ENCODE measurements at places on chromosomes 6 and 20.

- no peak for DNase-seq
These were observed 6.9 kb downstream of the TGM6 start for GRCh38 chr20:2387580-2387979.

GRCh38 chr6:56223995-56224394 lies 23.4 kb downstream of the COL21A1 start:
- no peak for DNase-seq

DNA sequence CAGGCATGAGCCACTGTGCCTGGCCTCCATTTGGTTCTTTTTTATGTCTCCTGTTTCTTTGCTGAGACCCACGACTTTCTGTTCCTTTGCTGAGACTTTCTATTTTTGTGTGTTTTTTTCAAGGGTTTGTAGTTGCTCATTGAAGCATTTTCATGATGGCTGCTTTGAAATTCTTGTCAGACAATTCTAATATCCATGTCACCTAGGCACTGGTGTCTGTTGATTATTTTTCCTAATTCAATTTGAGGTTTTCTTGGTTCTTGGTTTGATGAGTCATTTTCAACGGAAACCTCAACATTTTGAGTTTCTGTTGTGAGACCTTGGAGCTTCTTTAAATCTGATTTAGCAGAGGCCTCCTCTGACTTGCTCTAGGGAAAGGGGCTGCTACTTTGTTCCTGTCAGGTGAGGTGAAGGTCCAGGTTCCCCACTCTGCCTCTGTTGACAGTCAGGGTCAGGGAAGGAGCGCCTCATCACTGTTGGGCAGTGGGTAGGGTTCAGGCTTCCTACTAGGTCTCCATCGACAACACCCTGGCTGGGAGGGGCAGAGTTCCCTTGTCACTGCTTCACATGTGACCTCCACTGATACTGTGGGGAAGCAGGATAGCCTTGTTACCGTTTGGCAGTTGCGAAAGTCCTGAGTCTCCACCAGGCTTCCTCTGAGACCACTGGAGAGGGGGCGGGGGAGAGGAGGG lies 67.2 kb upstream of the RNF24 start:
- no peak for DNase-seq

GRCh38 chr20:12838261-12838866 lies 170.4 kb upstream of the SPTLC3 start:
- no peak for DNase-seq

DNA sequence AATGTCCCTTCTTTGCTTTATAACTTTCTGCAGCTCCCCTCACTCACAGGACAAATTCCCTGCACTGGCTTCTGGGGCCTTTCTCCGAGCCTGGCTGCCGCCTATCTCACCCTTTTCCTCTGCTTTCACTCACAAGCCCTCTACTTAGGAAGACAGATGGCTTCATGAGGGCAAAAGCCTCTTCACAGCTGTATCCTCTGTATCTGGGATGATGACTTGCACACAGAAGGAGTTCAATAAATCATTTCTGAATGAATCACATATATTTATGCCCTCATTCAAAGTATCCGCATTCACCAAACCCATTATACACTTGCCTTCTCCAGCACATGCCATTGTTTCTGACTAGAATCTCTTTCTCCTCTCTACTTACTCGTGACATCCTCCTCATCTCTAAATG lies 159.0 kb upstream of the RIPOR2 start:
- DNase-seq = no peak

DNA sequence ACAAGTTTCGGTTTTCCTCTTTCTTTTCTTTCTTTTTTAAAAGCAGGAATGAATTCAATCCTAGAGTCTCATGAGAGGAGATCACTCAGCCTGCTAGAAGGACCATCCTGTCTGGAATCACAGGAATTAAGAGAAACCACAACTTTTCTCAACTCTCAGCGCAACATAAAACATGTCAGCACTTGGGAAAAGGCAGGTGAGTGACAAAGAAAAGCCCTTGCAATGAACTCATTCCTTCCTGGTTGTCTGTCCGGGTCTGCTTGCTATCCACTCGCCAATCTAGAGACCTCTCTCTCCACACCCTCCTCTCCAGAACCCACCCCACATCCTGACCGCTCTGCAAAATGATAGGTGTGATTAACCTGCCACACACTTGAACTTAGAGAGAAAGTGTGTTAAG lies 253.8 kb downstream of the LY86 start:
- no peak for DNase-seq

DNA sequence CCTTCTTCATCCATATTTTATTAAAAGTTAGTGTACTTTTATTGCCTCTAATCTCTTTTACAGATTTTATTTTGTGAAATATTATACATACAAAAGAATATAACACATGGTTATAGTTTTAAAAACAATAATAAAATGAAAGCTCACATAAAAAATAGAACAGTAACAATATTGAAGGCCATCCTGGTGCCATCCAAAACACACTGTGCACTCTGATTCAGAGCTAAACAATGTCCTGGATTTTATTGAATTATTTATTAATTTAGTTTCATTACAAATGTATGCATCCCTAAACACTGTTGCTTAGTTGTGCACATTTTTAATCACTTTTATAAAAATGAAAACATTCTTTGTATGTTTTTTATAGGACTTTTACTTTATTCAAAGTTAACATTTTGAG lies 32.9 kb downstream of the RNF217 start:
- DNase-seq = no peak

GRCh38 chr6:85418059-85418458 lies 31.8 kb upstream of the NT5E start:
- no peak for DNase-seq

- no peak for DNase-seq
These were observed 17.4 kb downstream of the COL20A1 start for GRCh38 chr20:63310265-63310991.

GRCh38 chr6:108165714-108166663 lies at the start of gene NR2E1:
TSS of gene NR2E1 (plus strand) at chr6:108166022. CDS start at chr6:108166766, 744 bp downstream.
- DNase-seq = no peak

GRCh38 chr6:2133716-2134310 lies 111.6 kb downstream of the GMDS start:
- no peak for DNase-seq

DNA sequence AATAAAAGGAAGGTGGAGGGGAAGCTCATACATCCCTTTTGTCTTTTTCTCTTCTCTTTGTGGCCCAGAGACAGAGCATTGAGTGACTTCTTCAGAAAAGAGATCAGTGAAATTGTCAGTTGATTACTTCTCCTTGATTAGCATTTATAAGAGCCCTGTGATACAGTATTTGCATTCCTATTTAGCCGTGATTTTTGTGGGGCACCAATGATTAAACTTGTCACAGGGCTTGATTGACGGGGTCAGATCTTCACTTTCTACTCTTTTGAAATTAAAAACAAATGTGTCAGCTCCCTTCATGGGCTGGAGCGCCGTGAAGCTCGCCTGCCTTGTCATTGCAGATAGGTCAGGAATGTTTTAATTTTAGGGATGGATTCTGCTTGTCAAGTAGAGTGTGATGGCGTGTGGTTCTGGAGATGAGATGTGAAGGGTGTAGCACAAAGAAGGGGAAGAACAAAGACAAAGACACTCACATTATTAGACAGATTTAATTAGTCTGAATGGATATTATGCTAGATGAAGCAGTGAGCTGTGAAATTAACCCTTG lies 166.8 kb downstream of the ZNF217 start:
- no peak for DNase-seq

GRCh38 chr6:100712997-100713396 lies 168.1 kb downstream of the ASCC3 start:
- DNase-seq = no peak

GRCh38 chr20:48107560-48107959 lies 322.3 kb upstream of the SULF2 start:
- no peak for DNase-seq

DNA sequence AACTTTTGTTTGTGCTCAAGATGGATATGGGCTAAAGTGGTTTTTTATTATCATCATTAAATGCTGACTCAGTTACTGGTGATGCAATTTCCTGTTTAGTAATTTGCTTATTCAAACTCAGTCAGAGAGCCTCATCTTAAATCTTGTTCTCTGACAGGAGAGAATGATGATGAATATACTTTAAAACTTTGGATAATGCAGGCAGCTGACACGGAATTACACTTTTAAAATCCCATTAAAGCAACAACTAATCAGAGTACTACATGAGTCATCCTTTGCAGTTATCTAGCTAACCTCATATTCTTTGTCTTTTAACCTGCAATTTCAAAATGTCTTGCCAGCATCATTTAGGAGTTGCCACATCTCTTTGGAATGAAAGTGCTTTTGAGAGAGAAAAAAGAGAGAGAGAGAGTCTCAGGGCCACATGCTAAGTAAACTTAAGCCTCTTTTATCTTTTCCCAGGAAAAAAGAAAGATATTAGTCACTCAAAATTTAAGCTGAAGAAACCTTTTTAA lies 9.2 kb upstream of the C6orf141 start:
- DNase-seq = no peak

- DNase-seq = no peak
These were observed 38.6 kb upstream of the SENP6 start for GRCh38 chr6:75563032-75563431.

- no peak for DNase-seq
These were observed 3.1 kb downstream of the ADRM1 start for GRCh38 chr20:62305765-62306413.

- no peak for DNase-seq
These were observed 179.4 kb upstream of the OLIG3 start for GRCh38 chr6:137673603-137674002.

- no peak for DNase-seq
These were observed 32.3 kb upstream of the CNKSR3 start for GRCh38 chr6:154542747-154543146.

DNA sequence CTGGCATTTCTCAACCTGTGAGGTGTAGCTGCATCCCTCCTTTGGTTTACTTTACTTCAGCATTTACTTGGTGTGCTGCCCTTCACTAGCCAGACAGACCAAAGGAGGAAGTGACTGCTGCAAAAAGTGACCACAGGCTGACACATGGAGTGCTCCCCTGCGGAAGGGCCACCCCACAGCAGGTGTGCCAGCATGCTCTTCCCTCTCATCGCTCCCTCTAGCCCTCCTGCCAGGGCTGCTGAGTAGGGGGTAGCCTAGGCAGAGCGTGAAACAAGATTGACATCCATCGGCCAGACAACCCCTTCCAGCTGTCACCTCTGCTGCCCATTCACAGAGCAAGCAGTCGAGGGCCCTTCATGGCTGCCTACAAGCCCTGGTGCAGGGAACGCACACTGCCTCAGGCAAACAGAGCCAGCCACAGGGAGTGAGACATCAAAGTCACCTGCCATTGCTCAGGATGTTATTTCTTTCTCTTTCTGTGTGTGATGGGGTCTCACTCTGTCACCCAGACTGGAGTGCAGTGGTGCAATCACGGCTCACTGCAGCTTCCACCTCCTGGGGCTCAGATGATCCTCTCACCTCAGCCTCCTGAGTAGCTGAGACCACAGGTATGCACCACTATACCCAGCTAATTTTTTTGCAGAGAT lies 102.0 kb upstream of the RPS6KA2 start:
- no peak for DNase-seq

DNA sequence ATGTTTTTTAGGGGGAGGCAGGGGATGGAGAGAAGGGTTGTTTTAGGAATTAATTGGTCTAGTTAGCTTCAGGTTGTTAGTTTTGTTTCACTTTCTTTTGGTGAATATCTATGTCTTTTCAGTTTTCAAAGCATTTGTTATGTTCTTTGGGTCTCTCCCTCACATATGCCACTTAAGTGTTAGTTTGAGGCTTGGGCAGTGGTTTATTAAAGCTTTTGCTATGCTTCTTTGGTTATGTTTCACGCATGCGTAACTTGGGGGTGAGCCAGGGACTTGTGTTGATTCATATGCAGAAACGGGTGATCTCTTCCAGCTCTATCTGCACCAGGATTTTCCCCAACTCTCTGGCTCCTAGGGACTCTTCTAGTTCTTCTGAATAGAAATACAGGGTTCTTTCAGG lies 11.4 kb upstream of the MMS22L start:
- DNase-seq = no peak

- DNase-seq = no peak
These were observed 232.1 kb downstream of the SYNE1 start for GRCh38 chr6:152404936-152405595.

DNA sequence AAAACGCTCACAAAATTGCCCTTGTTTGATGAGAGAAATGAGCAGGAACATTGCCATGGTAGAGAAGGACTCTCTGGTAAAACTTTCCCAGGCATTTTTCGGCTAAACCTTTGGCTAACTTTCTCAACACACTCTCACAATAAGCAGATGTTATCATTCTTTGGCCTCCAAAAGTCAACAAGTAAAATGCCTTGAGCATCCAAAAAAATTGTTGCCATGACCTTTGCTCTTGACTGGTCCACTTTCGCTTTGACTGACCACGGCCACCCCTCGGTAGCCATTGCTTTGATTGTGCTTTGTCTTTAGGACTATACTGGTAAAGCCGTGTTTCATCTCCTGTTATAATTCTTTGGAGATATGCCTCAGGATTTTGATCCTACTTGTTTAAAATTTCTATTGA lies 41.1 kb upstream of the PREP start:
- DNase-seq = no peak

GRCh38 chr6:34284563-34285447 lies 36.0 kb upstream of the SMIM29 start:
- DNase-seq = no peak

DNA sequence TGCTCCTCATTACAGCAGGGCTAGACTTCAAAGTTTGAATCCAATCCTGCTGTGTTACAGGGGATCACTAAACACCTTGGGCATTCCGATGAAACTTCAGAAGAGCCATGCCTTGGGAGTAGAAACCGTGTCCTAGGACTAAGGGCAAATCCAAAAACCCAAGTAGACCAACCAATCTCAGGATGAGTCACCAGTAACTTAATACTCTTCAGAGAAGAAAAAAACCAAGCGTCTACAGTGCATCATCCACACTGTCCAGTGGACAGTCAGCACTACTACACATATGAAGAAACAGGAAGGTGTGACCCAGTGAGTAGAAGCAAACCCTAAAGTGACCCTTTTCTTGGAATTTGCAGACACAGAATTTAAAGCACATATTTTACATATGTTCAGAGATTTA lies 39.5 kb upstream of the VAPB start:
- peak; percentile 44 for DNase-seq

DNA sequence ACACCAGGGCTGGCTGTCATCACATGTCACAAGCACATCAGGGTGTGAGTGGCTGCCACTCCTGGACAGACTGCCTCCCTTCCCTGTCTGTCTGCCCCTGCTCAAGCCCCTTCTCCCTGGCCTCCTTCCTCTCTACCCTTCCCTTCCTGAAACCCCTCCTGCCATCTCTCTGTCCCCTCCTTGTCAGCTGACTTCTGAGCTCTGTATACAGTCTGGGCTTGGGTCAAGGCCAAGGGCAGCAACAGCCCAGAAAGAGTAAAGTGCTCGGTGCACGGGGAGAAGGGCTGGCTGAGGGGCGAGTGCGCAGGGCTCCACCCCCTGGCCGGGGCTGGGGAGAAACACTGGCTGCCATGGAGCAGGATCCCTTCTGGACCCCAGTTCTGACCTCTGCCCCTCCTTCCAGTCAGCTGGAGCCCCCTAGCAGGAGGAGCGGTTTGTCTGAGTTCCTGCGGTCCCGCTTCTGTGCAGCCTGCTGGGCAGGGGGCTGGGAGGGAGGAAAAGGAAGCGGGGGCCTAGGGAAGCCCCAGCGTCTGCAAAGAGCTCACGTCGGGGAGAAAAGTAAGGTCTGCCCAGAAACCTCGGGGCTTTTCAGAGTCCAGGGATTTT lies 2.0 kb downstream of the LKAAEAR1 start:
- DNase-seq = no peak
